ENCODE measurements at places on chromosomes 6 and 20.
A peak's percentile ranks its signal among the peaks of the same experiment; 100 is the strongest.

DNA sequence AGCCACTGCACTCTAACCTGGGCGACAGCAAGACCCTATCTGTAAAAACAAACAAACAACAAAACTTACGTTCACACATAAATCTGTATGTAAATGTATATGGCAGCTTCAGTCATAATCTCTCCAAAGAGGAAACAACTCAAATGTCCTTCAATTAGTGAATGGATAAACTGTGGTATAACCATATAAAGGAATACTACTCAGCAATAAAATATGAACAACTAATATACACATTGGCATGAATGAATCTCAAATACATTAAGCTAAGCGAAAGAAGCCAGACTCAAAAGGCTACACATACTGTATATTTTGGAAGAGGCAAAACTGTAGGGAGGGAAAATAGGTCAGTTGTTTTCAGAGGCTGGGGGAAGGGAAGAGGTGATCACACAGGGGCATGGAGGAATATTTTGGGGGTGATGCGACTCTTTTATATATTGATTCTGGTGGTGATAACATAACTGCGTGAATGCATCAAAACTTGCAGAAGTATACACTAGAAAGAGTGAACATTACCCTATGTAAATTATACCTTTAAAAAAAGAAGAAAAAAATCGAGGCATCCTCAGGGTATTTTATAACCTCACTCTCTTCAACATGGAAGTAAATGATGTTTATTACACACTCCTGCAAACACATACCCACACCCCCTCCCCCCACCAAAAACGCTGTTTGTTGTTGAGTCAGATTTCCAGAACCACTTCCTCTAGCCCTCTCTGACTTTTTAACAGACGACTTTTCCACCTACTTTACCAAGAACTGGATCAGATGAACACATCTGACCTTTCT lies 115.2 kb upstream of the RNF24 start:
- peak; percentile 84 for DNase-seq

DNA sequence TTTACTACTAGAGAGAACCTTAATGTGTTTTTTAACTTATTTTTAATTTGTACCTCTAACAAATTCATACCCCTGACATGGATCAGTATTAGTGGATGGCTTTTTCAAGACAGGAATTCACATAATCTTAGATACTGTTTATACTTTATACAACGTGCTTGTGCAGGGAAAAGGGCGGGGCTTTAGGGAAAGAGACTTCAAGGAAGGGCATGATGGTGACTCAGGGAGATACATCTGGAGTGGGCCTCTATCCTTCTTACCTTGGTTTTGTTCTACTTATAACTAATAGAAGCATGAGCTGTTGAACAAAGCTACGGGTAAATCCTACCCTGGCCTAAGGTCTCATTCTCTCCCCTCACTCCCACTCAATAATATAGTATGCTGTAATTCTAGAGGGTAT lies 160.8 kb downstream of the C6orf58 start:
- DNase-seq: no peak

- DNase-seq: no peak
Observed at GRCh38 chr20:62367136-62367632, at the start of gene LAMA5. TSS of gene LAMA5 (minus strand) at chr20:62367312. CDS start at chr20:62367245, 67 bp downstream.

- no peak for DNase-seq
Observed at GRCh38 chr20:25380945-25381614, 9.6 kb downstream of the ABHD12 start.
